ENCODE measurements at places on chromosomes 6 and 20.

- DNase-seq = no peak
Measured at GRCh38 chr6:136334465-136334846, 44.8 kb upstream of the BCLAF1 start.

GRCh38 chr20:19161336-19161735 is 51.1 kb upstream of the SLC24A3 start:
- no peak for DNase-seq

- no peak for DNase-seq
Measured at GRCh38 chr6:101236709-101237108, 156.8 kb upstream of the GRIK2 start.

- no peak for DNase-seq
Measured at GRCh38 chr6:127570739-127571389, 6.1 kb upstream of the C6orf58 start.

GRCh38 chr20:10643560-10643873 is 30.3 kb downstream of the JAG1 start:
- DNase-seq = no peak

GRCh38 chr6:158085261-158086053 is 82.6 kb downstream of the SERAC1 start:
- DNase-seq = no peak

GRCh38 chr6:13760307-13761304 is 49.0 kb upstream of the RANBP9 start:
- DNase-seq = no peak

- DNase-seq = no peak
Measured at GRCh38 chr6:4383910-4384638, 248.7 kb upstream of the ECI2 start.

DNA sequence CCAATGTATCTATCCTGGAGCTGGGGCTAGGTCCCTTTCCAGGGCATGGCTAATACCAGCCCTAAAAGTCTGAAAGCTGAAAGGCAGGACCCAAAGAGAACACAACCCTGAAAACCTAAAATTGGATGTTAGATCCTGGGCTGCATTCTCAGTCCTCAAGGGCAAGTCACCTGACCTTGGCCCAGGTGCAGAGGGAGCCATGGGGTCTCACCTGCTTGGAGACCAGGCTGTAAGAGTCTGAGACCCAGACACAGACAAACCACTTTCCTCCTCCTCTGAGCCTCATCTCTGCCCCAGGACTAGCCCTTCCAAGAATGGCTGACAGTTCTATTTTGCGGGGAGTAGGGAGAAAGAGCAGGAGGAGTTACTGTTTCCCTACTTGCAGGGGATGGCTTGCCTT is 60.0 kb downstream of the EFCAB8 start:
- no peak for DNase-seq
